ENCODE measurements at places on chromosomes 3 and 15. TPM values are rescaled to one million over a fixed set of nuclear protein-coding genes. Genes with fewer than 3 reads are reported as not detected.

GRCh38 chr15:23026218-23026617 lies 13.2 kb downstream of the TUBGCP5 start:
- no peak for DNase-seq

GRCh38 chr3:39716849-39717248 lies 92.6 kb upstream of the MYRIP start:
- no peak for DNase-seq

Gene NDN
- not detected for total RNA-seq

- no peak for DNase-seq
These were observed 63.1 kb downstream of the CDC25A start for GRCh38 chr3:48125013-48125705.

Gene PPP1R14D
- 0.33 TPM for total RNA-seq

Gene NR1I2
- 0.04 TPM for total RNA-seq

GRCh38 chr3:24363242-24363641 lies 131.4 kb downstream of the THRB start:
- DNase-seq = peak; percentile 62

GRCh38 chr3:66000506-66000905 lies 38.2 kb downstream of the MAGI1 start:
- DNase-seq = no peak

GRCh38 chr3:4826237-4827100 lies 152.8 kb upstream of the BHLHE40 start:
- no peak for DNase-seq

- DNase-seq = peak; percentile 33
These were observed 40.1 kb downstream of the FLNB start for GRCh38 chr3:58048301-58048700.

GRCh38 chr15:70669966-70670658 lies 93.2 kb downstream of the UACA start:
- no peak for DNase-seq

DNA sequence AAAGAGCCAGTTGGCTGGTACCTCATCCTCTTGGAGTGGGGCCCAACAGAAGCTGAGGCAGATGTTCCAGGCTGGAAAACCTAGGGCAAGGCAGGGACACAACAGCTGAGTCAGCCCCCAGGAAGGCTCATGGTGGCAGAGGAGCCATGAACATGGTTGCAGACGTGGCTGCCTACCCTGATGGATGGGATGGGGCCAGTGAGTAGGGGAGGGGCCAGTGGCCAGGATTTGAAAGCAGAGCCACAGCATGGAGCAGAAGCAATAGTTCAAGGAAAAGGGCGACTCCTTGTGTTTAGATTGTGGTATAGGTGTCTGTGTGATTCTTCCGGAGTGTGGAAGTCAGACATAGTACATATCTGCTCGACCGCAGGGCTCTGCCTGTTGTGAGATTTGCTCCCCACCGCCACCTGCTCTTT lies 24.2 kb downstream of the PXYLP1 start:
- no peak for DNase-seq

DNA sequence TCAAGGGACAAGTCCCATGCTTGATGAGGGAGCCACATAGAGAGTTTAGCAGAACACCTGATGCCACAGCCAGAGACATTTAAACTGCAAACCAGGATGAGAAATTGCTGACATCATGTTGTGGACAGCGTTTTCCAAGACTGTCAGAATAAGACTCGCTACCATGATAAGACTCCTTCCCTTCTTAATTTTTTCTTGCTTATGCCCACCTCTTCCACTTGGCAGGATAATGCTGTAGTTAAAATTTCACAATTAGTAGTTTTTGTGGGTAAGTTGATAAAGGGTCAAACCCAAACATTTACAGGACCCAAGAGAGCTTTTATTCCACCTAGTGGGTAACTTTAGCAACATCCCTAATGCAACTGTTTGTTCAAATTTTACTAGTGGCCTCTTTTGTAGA lies 3.0 kb upstream of the PIAS1 start:
- DNase-seq = no peak

DNA sequence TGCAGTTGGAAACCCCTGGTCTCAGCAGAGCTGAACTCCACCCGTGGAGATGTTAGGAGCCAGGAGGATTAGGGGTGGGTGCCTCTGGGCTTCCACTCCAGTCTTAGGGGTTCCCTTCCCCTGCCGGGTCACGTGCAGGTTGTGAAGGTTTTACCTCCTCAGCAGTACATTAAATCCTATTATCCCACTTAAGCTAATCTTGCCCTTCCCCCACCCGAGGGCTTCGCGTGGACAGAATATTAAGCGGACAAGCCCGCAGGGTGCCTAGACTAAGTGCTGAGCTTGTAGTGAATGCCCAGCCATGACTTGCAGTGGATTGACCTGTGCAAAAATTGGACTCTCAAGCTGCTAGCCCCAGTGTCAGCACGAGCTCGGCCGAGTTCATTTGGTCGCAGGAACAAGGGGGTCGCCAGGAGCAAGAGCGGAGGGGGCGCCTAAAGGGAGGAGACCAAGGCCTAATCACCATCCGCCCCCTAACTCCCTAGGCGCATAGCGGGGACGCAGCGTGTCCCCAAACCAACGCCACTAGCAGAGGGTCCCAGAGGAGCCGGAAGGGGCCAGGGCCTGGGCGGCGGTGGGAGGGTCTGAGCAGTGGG lies 498 bp upstream of the SEMA4B start:
- DNase-seq = no peak

DNA sequence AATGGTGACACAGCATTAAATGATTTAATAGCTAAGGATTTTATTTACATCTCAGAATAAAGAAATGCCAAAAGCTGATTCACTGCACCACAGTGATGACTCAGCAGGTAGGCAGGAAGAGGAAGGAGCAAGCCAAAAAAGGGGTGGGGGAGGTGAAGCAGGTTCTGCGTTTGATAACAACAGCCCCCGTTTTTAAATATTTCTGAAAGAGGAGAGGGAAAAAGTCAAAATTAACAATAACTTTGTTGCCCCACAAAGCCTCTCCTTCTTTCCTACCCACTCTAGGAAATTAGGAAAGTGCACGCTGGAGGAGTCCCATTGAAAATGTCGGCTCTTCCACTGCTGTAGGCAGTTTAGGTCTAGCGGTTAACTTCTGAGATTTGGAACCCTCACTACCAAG lies 9.9 kb upstream of the CCDC54 start:
- DNase-seq = peak; percentile 95

DNA sequence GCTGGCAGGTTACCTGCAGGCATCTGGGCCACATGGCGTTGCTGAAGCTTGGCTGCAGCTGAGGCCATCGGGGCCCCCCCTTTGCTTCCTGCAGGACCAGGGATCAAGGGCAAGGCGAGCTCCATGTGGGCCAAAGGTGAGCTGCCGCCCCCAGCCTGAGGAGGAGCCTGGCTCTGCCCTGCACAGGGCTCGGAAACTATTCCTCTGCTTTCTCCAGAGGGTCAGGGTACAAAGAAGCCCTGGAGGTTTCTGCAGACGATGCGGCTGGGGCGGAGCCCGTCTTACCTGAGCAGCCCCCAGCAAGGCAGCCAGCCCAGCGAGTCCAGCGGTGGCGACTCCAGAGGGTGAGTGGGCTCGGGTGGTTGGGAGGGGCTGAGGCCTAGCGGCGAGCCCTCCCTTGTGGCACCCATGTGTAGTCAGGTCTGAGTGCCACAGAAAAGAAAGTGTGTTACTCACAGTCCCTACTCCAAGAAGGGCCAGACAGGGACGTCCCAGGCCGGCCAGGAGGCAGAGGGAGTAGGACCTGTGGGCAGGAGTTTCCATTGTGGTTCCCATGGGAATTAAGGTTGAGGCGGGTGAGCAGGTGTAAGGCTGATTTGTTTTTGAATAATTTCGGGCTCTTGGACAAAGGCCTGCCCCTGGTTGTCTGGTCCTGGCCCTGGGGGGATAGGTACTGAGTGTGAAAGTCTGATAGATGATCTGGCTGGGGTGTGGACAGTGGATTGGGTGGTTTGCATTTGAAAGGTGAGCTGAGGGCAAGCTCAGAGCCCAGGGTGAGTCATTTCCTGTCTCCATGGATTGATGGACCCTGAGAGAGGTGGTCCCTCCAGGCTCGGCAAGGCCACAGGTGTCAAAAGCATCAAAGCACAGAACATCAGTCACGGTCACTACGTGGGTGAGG lies 25.4 kb downstream of the CFAP100 start:
- no peak for DNase-seq

DNA sequence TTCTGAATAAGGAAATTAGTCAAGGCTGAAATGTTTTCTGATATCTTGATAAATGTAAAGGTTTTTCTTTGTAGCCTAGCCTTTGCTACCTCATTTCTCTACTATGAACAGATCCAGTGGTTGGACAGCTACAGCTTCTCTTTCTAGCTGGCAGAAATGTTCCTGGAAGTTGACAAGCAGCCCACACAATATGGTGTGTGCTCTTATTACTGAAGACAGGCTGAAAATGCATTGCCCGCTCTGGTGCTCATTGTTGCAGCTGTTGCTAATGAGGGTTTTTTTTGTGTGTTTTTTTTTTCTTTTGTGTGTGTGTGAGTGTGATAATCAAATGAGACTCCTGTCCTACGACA lies 844.3 kb upstream of the SEMA6D start:
- DNase-seq = no peak

DNA sequence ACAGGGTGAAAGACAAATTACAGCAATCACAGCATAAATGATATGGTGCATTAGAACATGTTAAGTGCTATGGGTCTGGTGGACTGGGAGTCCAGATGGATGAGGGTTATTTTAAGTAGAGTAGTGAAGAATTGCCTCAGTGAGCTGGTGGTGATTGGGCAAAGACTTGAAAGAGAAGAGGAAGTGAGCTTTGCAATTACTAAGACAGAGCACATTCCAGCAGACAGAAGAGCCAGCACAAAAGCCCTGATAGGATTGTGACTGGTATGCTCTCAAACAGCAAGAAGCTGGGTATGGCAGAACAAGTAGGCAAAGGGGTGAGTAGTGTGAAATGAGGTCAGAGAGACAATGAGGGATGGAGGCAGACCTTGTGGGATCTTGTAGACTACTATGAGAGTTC lies 2.1 kb upstream of the ACKR4 start:
- peak; percentile 1 for DNase-seq

- DNase-seq = no peak
These were observed 171.6 kb upstream of the MBNL1 start for GRCh38 chr3:152097120-152097519.

Gene ANKRD28
- total RNA-seq = 52.1 TPM

Gene EPHB3
- 23.1 TPM for total RNA-seq

Gene GPD1L
- total RNA-seq = 33.7 TPM

Gene RYR3
- total RNA-seq = not detected

Gene FMN1
- 2.9 TPM for total RNA-seq

Measured in PC-3 (cell line).